ENCODE measurements at places on chromosomes 1 and 21. TPM values are rescaled to one million over a fixed set of nuclear protein-coding genes. Genes with fewer than 3 reads are reported as not detected.

Gene LCE1B
- not detected for total RNA-seq

Gene SLC1A7
- not detected for total RNA-seq

Gene LINGO4
- not detected for total RNA-seq

Gene FCRL1
- total RNA-seq, result not detected

Gene SIM2
- under 0.01 TPM for total RNA-seq

Gene MPZ
- total RNA-seq, result 0.86 TPM

Gene HIVEP3
- total RNA-seq, result 1.2 TPM

Gene KRTAP13-2
- total RNA-seq, result not detected

Gene PKP1
- total RNA-seq, result under 0.01 TPM

Gene TSPEAR
- not detected for total RNA-seq

Gene TTC4
- 21.9 TPM for total RNA-seq

Gene ZBTB18
- 43.1 TPM for total RNA-seq

Gene UMODL1
- total RNA-seq, result not detected

Gene PCSK9
- not detected for total RNA-seq

Gene AMY2A
- total RNA-seq, result not detected

Gene COL6A1
- total RNA-seq, result 27.1 TPM

Gene LORICRIN
- total RNA-seq, result not detected

Gene SH2D5
- total RNA-seq, result 0.98 TPM

Gene GJB3
- total RNA-seq, result under 0.01 TPM

Gene S100A14
- not detected for total RNA-seq

Gene GJA9
- total RNA-seq, result not detected

Gene KRTAP19-3
- total RNA-seq, result not detected

Gene NKAIN1
- 0.10 TPM for total RNA-seq
